Fibroblast of the aortic adventitia (primary cell): ENCODE measurements at places on chromosomes 11 and 22. TPM values are rescaled to one million over a fixed set of nuclear protein-coding genes. Genes with fewer than 3 reads are reported as not detected.

DNA sequence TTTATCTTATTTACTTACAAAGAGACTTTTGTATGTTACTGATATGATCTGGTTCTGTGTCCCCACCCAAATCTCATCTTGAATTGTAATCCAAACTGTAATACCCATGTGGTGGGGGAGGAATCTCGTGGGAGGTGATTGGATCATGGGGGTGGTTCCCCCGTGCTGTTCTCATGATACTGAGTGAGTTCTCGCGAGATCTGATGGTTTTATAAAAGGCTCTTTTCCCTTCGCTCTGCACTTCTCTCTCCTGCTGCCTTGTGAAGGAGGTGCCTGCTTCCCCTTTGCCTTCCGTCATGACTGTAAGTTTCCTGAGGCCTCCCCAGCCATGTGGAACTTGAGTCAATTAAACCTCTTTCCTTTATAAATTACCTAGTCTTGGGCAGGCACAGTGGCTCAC lies 42.4 kb upstream of the WNT7B start:
- DNase-seq: no peak

- DNase-seq: no peak
These were observed 225.9 kb downstream of the BRD1 start for GRCh38 chr22:49601614-49602321.

DNA sequence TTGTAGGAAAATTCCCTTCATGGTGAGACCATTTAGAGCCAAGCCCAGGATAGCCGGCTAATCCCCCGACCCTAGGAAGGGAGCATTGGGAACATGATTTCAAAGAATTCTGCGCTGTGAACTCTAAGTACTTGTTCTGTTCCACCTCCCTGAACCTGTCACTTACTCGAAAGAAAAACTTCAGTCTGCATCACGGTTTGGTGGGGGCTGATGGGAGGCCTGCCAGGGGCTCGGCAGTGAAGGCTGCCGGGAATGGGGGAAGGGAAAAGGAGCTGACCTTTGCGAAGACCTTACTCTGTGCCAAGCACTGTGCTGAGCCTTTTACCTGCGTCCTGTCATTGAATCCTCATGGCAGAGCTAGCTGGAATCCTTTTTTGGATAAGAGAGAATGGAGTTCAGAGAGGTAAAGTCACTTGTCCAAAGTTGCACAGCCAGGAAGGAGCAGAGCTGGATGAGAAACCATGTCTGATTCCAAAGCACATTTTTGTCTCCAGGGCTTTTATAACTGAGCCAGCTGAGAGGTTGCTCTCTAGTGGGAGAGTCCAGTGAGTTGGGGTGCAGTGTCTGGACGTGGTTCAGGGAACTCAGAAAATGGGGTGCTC lies 15.4 kb downstream of the RASD2 start:
- DNase-seq: no peak

GRCh38 chr11:456533-456932 lies 6.5 kb downstream of the PTDSS2 start:
- no peak for DNase-seq

DNA sequence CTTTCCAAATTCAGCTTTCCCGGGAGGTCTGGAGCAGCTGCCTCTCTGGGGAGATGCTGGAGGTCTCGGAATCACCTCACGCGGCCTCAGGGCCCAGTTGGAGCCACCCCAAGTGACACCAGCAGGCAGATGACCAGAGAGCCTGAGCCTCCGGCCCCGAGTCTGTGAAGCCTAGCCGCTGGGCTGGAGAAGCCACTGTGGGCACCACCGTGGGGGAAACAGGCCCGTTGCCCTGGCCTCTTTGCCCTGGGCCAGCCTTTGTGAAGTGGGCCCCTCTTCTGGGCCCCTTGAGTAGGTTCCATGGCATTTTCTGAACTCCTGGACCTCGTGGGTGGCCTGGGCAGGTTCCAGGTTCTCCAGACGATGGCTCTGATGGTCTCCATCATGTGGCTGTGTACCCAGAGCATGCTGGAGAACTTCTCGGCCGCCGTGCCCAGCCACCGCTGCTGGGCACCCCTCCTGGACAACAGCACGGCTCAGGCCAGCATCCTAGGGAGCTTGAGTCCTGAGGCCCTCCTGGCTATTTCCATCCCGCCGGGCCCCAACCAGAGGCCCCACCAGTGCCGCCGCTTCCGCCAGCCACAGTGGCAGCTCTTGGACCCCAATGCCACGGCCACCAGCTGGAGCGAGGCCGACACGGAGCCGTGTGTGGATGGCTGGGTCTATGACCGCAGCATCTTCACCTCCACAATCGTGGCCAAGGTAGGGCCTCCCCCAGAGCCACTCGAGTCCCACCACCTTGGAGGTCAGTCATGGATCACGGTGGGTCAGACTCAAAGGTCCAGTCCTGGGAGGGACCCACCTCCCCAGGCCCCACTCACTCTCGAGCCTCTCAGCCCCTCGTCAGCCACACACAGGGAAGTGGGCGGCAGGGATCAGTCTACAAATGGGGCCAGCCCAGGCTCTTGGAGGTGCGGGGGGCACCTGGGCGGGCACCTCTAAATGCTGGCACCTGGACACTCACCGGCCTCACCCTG lies 525 bp downstream of the SLC22A12 start:
- DNase-seq: no peak

DNA sequence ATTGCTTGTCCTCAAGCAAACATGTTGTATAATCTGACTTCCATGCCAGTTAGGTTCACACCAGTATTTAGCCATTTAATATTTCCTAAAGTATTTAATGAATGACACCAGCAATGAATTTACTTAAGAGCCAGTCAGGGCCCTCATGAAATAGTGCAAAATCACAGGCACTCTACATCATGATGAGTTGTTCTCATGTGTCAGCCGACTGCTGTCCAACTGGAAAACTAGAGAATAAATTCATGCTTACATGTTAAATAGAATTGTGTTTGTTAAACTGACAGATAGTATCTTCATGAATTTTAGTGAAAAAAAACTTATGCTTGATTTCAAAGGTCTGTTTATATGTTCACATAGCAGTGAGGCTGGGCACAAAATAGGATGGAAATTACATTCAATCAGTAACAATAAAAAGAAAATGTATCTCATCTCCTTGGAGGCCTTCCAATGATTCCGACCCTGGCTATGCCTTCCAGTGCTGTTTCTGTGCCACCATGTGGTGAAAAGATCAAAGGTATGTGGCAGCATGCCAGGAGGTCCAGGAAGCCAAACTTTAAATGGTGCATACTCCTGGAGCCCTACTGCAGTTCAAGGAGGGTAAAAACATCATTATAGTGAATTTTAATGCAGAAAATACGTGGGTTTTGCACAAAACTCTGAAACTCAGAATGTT lies 45.2 kb downstream of the CTSC start:
- peak; percentile 52 for DNase-seq

PDE3B gene
- 0.82 and 2.8 TPM in 2 replicates for total RNA-seq

GRCh38 chr11:69180726-69181125 lies 25.0 kb downstream of the SMIM38 start:
- DNase-seq: no peak

DNA sequence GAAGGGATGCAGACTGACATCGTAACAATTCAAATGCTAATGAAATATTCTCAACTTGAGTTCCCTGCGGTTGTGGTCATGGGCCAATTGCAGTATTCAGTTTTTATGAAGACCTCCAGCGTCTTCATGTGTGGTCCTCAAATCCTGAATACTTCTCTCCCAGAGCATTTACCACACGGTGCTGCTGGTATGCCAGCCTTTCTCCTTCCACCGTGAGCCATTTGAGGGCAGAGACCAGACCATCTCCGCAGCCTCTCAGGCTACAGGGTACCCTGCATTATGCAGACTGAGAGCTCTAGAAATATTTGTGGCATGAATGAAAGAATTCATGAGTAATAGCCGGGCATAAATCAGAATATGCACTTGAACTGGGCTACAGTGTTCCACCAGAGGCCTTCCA lies 289.7 kb downstream of the ST3GAL4 start:
- DNase-seq: no peak

DNA sequence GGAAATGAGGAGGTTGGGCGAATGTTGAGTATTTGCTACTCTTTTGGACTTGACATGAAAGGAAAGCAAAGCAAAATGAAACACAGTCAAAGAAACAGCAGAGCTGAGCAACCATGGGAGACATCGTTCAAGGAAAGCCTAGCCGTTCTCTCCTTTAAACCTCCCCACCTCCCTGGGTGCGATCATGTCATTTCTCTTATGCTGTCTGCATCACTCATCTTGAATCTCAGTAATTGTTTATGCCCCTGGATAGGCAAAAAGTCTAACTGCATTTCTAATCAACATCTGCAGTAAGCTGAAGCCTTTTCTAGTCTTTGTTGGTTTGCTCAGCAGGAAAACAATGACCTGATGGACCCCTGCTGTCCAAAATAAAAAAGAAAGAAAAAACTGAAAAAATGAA lies 107.0 kb downstream of the MSANTD4 start:
- DNase-seq: no peak

GRCh38 chr11:132112846-132113245 lies 742.4 kb downstream of the NTM start:
- DNase-seq: no peak

SLC36A4 gene
- total RNA-seq: 7.1 and 24.8 TPM in 2 replicates

CTSW gene
- not detected in 2 replicates for total RNA-seq

DNA sequence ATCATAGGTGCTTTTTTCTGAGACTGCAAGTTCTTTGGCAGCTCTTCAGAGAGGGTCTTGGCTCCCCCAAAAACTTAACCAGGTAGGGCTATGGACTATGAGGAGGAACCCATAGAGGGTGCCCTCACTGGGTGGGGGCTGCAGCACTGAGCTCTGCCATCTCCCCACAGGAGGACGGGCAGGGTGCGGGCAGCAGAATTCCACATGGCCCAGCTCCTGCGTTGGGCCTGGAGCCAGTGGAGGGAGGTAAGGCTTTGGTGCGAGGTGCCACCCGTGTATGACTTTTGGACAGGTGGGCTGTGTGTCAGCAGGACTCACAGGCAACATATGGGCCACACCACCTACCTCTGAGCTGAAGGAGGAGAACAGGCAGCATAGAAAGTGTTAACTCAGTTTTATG lies 58.4 kb downstream of the PISD start:
- no peak for DNase-seq
